Panc1 (cell line): ENCODE measurements at places on chromosomes 5 and 9. TPM values are rescaled to one million over a fixed set of nuclear protein-coding genes. Genes with fewer than 3 reads are reported as not detected.

DNA sequence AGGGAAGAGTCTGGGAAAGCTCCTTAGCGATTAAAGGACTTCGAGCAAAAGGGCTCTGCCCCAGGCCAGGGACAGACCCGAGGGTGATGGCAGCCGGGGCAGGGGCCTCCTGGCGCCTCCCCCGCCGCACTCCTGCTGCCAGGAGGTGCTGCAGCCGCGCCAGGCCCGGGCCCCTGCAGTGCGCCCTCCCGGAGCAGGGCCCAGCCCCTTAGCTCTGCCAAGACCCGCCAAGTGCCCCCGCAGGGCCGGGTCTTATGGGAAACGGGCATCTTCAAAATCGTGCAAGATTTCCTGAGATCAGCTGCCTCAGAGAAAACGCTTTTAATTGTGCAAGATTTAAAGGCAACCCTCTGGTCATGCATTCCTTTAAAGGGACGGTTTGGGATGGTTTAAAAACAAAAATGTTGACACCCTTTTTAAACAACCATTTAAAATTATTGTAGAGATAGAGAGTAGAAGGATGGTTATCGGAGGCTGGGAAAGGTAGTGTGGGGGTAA, 52.4 kb downstream of the CDC14B start:
- no peaks in the 10 kb centered on the region for H3K36me3 ChIP-seq
- H3K4me3 ChIP-seq = peak overlapping the region; percentile 48
- peak overlapping the region; percentile 74 for H3K27ac ChIP-seq
- peaks cover 9% of the 10 kb centered on the region for H3K4me1 ChIP-seq

DNA sequence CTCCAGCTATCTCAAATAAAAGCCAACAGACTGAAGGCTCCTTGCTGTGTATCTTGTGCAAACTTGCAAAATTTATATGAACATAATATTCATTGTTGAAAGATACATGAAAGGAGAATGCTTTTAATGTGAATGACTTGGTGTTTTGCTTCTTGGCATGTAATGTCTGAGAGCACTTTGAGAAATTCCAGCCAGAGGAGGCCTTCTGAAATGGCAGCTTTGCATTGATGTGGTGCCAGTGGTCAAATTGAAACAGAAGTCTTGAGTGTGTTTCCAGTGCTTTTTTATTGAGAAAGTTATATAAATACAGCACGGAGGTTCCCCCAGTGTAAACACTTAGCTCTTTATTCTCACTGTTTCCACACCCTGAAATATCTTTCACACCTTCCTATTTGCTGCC, 182.1 kb downstream of the ADCY2 start:
- no peaks in the 10 kb centered on the region for H3K4me1 ChIP-seq
- DNase-seq = no peak
- no peaks in the 10 kb centered on the region for H3K27me3 ChIP-seq
- H3K4me3 ChIP-seq = no peak overlapping the region
- no peak overlapping the region for H3K27ac ChIP-seq

DNA sequence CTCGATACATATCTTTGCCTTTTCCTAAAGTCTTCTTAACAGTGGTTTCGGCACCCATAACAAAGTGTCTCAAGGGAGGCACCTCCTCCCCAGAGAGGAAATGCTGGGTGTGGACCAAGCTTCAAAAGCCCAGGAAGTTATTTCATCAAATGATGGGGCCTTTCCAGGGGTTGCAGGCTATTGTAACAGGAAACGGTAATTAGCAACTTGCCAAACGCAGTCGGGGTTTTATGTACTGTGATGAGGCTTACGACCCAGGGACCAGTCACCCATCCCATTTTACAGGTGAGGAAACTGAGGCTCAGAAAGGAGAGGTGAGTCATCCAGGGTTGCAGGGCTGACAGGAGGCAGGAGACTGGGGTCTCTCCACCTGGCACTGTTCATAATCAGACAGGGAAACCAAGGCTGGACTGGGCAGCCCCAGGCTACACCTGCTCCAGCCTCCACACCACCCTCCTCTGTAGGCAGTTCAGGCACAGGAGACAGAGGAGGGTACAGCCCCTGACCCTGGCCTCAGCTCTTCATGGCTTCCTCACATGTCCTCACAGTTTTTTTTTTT, 30.0 kb upstream of the SUSD3 start:
- no peaks in the 10 kb centered on the region for H3K36me3 ChIP-seq
- H3K27me3 ChIP-seq = no peaks in the 10 kb centered on the region
- no peak for DNase-seq
- H3K4me1 ChIP-seq = no peaks in the 10 kb centered on the region

DNA sequence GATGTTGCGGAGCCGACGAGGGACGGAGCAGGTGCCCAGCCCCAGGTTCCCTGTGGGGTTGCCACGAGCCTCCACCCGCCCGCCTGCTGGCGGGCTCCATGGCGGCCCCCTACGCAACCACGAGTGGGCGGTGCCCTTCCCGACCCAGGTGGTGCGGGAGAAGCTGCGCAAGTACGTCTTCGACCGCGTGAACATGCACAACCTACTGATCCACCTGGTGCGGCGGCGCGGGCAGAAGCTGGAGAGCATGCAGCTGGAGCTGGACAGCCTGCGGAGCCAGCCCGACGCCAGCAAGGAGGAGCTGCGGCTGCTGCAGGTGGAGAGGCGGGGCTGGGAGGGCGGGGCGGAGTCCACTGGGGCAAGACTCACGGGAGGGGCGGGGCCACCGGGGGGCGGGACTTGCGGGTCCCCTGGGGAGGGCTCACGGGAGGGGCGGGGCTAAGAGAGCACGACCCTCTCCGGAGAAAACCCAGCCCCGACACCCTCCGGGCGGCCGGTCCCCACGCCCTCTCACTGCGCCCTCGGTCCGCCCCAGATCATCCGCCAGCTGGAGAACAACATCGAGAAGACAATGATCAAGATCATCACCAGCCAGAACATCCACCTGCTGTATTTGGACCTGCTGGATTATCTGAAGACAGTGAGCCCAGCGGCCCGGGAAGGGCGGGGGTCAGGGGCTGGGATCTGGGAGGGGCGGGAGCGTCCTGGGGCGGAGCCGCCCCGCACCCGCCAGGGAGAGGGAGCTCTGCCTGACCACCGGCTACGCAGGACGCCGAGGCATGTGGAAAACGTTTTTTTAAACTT, 3.9 kb downstream of the CCDC183 start:
- H3K27ac ChIP-seq = no peak overlapping the region; the same call in 1 of the 2 replicates
- no peak for DNase-seq
- H3K27me3 ChIP-seq = no peaks in the 10 kb centered on the region
- H3K4me3 ChIP-seq = peak overlapping the region; percentile 37
- H3K4me1 ChIP-seq = peaks cover 4% of the 10 kb centered on the region
- H3K36me3 ChIP-seq = no peaks in the 10 kb centered on the region

DNA sequence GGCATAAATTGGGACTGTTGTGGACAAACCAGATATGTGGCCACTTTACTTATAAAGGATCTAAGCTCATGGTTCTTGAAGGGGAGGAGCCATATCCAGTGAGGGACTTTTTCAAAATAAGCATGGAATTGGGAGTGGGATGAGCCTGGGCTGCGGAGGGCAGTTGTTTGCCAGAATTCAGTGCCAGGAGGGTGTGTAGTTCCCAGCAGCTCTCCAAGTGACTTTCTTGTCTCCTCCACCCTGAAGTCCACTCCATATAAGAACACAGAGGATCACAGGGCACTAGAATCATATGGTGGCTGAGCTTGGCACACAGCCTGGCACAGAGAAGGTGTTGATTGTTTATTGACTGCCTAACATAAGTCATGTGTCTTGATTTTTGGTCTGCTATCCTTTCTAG, 121.1 kb downstream of the CAVIN4 start:
- DNase-seq = no peak
- no peaks in the 10 kb centered on the region for H3K4me1 ChIP-seq
- no peak overlapping the region for H3K27ac ChIP-seq
- no peak overlapping the region for H3K4me3 ChIP-seq
- H3K27me3 ChIP-seq = no peaks in the 10 kb centered on the region
- no peaks in the 10 kb centered on the region for H3K36me3 ChIP-seq

GRCh38 chr9:115689331-115689730, 464.3 kb upstream of the PAPPA start:
- H3K27me3 ChIP-seq = no peaks in the 10 kb centered on the region
- no peaks in the 10 kb centered on the region for H3K36me3 ChIP-seq
- no peak overlapping the region; the same call in 1 of the 2 replicates for H3K27ac ChIP-seq
- H3K4me3 ChIP-seq = no peak overlapping the region
- DNase-seq = no peak
- no peaks in the 10 kb centered on the region for H3K4me1 ChIP-seq

Gene ZNF622
- 29.3 TPM for total RNA-seq

DNA sequence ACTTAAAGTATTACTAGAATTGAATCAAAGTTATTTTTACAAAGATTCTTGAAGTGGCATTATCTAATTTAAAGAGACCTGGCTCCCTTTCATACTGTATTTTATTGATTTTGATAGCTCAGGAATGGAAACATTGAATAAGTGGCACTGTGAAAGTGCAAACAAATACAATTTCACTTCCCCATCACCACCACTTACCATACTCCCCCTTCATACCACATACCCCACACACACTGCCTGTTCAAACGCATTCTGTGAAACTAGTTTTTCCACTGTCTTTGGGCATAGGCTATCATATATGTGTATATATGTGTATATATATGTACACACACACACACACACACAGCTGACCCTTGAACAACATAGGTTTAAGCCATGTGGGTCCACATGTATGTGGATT, 62.1 kb upstream of the ATG10 start:
- no peaks in the 10 kb centered on the region for H3K27me3 ChIP-seq
- H3K27ac ChIP-seq = no peak overlapping the region
- no peak for DNase-seq
- H3K4me3 ChIP-seq = no peak overlapping the region
- H3K36me3 ChIP-seq = no peaks in the 10 kb centered on the region
- H3K4me1 ChIP-seq = no peaks in the 10 kb centered on the region

- no peaks in the 10 kb centered on the region for H3K36me3 ChIP-seq
- no peaks in the 10 kb centered on the region for H3K27me3 ChIP-seq
- no peak for DNase-seq
- no peaks in the 10 kb centered on the region for H3K4me1 ChIP-seq
Measured at GRCh38 chr9:94740145-94740840, 13.8 kb downstream of the AOPEP start.

Gene DPP7
- total RNA-seq = 236 TPM

DNA sequence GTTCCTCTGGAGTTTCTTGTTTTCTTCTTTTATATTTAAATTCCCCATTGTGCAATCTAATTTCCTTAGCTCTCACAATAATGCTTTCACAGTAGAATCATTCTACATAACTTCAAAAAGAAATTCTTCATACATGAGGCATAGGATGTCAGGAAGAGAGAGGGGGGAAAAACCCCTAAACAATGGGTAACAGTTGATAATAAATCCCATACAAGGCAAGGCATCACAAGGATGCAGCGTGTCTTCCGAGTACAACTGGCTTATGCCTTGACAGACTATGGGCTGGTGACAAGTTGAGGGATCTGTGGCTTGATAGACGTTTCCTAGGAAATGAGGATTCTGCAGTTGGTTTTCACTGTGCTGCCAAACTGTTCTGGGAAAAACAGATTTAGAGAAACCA, 247.4 kb downstream of the ARL15 start:
- no peak overlapping the region for H3K4me3 ChIP-seq
- H3K36me3 ChIP-seq = no peaks in the 10 kb centered on the region
- no peak overlapping the region for H3K27ac ChIP-seq
- no peaks in the 10 kb centered on the region for H3K27me3 ChIP-seq
- no peak for DNase-seq
- no peaks in the 10 kb centered on the region for H3K4me1 ChIP-seq

DNA sequence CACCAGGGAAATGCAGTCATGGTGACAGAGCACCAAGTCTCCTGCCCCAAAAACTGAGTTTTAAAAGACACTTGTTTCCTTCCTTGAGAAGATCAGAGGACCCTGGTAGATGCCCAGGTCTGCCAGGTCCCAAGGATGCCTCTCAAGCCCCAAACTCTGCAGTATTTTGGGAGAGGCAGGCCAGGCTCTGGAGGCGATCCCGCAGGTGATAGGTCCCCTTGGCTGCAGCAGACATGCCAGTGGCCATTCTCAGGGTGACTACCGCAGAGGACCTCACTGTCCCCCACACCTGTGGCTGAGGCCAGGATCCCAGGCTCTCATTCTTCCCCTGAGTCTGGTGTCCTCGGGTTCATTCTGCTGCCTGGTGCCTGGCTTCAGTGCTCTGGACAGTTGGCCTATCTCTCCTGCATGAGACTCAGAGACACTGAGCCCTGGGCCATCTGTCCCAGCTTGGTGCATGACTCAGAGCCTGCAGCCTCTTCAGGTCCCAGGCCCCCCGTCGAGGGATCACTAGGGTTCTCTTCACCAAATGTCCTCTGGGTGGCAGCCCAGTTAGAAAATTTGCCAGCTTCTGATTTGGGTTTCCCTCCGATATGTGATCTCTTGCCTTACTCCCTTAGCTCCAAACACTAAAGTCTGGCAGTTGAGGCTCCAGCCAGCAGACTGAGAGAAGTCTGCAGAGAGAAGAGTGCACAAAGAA, 59.7 kb upstream of the GARNL3 start:
- no peaks in the 10 kb centered on the region for H3K36me3 ChIP-seq
- no peak overlapping the region for H3K27ac ChIP-seq
- H3K4me1 ChIP-seq = no peaks in the 10 kb centered on the region
- no peak overlapping the region for H3K4me3 ChIP-seq
- DNase-seq = no peak
- no peaks in the 10 kb centered on the region for H3K27me3 ChIP-seq

- no peaks in the 10 kb centered on the region; the same call in 1 of the 2 replicates for H3K36me3 ChIP-seq
- peak overlapping the region; percentile 100 for H3K27ac ChIP-seq
- H3K4me1 ChIP-seq = peaks cover 32% of the 10 kb centered on the region
- no peaks in the 10 kb centered on the region for H3K27me3 ChIP-seq
- no peak for DNase-seq
Measured at GRCh38 chr5:125481506-125482465, 735.3 kb upstream of the ZNF608 start.

- DNase-seq = no peak
- no peaks in the 10 kb centered on the region for H3K27me3 ChIP-seq
- H3K4me1 ChIP-seq = no peaks in the 10 kb centered on the region
- H3K27ac ChIP-seq = no peak overlapping the region
- no peak overlapping the region for H3K4me3 ChIP-seq
Measured at GRCh38 chr5:145805819-145806218, 29.3 kb downstream of the PRELID2 start.

DNA sequence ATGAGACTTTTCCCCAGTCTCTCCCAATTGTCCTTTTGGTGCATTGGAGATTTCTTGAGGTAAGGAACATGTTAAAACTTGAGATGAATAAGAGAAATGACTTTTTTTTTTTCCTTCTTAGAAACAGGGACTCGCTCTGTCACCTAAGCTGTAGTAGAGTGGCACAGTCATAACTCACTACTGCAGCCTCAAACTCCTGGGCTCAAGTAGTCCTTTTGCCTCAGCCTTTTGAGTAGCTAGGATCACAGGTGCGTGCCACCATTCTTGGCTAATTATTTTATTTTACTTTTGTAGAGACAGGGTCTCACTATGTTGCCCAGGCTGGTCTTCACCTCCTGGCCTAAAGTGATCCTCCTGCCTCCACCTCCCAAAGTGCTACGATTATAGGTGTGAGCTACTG, 25.9 kb downstream of the CDC42SE2 start:
- no peak for DNase-seq
- no peaks in the 10 kb centered on the region for H3K27me3 ChIP-seq
- H3K36me3 ChIP-seq = no peaks in the 10 kb centered on the region
- no peak overlapping the region for H3K4me3 ChIP-seq

Gene TRPM6
- total RNA-seq = 0.05 TPM
